Cardiac septum (tissue), 1 donor: ENCODE measurements at places on chromosomes 5 and 9. TPM values are rescaled to one million over a fixed set of nuclear protein-coding genes. Genes with fewer than 3 reads are reported as not detected.

GRCh38 chr5:134738133-134738962 is at the start of gene CAMLG:
TSS of gene CAMLG (plus strand) at chr5:134738548. CDS start at chr5:134738621, 73 bp downstream.
- peak; percentile 99 for DNase-seq

DNA sequence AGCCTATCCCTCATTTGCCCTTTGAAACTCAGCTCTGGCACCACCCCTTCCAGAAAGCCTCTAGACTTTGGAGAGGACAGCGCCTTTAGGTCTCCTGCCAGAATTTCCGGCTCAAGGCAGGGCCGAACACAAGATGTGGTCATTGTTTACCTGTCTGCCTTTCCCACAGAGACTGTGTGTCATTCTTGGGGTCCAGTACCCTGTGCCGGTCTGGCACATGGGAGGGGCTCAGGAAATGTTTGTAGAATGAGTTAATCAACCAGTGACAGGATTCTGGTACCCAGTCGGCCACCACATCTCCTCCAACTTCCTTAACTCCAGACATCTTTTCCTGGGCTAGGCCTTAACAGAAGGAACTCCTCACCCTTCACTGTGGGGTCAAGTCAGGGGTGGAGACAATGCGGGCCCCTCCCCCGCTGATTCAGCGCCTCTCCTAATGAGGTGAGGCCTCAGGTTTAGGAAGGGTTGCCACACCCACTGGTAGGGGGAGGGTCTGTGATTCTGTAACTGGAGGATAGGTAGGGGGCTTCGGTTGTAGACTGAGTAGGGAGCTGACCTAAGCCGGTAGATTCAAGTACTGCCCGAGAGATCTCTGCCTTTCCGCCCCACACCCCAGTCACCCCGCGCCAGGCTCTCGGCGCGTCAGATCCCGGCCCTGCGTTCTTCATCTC is 29.3 kb downstream of the PCDH1 start:
- DNase-seq: no peak

- DNase-seq: peak; percentile 80
These were observed 16.9 kb upstream of the PLCXD3 start for GRCh38 chr5:41527201-41527779.

DNA sequence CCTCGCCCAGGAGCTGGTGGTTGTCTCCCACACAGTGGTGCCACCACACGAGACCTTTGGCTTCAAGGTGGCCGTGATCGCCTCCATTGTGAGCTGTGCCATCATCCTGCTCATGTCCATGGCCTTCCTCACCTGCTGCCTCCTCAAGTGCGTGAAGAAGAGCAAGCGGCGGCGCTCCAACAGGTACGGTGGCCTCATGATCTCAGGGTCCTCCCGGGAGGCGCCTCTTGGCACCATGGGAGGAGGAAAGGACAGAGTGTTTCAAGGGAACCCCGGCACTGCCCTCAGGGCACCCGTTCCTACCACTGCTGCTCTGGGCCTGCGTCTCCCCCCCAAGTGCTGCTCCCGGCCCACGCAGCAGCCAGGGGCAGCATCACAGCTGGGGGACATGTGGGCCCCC is 18.2 kb upstream of the CARD19 start:
- DNase-seq: no peak

DNA sequence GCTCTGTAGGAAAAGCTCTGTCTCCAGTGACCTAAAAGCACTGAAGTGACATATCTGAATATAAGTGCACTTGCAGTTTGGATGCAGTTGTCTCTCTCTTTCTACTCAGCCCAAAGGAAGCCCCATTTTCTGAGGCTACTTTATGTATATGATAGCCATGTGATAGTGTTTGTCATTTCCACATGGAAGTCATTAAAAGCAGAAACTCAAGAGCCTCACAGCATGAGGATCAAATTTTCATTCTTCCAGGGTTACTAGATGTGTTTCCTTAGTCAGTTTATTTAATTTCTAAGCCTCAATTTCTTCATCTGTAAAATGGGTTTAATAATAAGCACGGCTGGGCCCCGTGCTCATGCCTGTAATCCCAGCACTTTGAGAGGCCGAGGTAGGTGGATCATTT is 36.7 kb downstream of the RNF44 start:
- no peak for DNase-seq

Gene STKLD1
- 0.62 TPM for total RNA-seq
